DMS153 (cell line): ENCODE measurements at places on chromosomes 11 and 22.

DNA sequence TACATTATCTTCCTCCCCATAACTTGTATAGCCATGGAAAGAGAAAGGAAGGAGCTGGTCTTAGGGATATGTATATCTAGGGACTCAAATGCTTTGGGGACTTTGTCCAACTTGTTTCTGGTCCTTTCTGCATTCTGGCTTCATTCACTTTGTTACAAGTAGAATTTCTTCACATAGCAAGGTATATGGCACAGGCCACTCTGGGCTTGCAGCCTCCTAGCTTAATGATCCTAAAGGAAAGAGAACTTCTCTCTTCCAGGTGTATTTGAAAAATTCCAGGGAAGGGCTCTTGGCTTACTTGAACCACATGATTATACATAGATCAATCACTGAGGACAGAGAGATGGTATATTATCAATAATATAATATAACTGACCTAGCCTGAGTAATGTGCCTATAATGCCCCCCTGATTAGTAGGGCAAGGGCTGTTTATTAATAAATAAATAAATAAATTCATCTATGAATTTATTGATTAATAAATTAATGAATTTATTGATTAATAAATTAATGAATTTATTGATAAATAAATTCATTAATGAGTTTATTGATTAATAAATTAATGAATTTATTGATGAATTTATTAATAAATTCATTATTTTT is 48.2 kb upstream of the CEP295 start:
- DNase-seq, result no peak

GRCh38 chr11:14578541-14578956 is 58.4 kb upstream of the PSMA1 start:
- peak; percentile 83 for DNase-seq

DNA sequence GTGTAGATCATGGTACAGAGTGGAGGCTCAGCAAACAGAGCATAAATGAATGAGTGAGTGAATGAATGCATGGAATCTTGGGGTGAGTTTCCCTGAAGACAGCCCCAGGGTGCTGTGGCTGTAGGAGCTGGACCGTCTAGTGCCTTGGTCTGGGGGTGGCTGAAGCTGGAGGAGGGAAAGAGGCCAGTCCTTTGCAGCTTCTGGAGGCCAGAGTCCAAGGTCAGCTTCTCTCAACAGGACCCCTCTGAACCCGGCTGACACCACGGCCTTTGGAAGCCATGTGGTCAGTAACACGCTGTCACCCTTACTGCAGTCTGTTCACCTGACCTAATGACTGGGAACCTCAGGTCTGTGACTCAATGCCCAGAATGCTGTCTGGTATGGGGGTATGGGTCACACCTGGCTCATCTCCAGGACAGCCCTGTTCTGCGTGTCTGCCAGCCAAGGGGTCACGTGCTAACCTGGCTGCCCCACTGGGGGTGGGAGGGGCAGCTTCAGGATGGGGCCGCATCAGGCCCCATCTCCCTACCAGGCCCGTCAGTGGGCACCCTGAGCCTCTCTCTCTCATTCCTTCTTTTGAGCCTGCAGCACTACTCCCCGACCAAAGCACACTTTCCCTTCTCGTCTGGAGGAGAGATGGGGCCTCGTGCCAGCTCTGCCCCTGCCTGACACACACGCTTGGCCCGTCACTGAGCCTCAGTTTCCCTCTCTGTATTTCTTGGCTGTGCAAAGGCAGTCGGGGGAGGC is 24.1 kb upstream of the CHKA start:
- no peak for DNase-seq

DNA sequence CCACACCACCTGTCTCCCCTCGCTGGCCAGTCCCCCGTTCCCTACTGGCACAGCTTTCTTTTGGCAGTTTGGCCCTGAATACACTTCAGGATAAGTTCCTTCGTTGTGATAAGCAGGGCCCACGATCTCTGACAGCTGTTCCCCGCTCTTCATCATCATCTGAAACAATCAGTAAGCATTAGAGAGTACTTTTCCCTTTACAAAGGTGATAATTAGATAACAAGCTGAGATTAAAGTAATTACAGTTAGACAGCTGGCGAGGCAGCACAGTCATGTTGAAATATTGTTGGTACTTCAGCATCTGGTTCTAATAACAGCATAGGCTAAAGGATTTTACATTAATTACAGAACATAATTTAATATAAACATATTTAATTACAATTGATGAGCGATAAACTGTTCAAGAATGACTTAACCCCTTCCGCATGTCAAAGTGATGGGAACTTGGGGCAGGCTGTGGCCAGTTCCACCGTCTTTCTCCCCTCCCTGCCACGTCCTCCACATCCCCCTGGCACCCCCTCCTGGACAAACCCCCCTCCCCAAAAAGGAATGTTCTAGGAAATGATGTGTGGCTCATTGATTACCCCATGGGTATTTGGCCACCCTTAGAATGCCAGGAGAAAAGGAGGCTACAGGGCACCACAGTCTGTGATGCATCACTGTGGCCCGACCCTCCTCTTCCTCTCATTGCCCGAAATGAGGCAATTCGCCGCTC is 134.9 kb downstream of the RCN1 start:
- no peak for DNase-seq

- DNase-seq, result no peak
These were observed 11.2 kb downstream of the C11orf58 start for GRCh38 chr11:16749666-16750065.

- DNase-seq, result peak; percentile 38
These were observed 598.6 kb downstream of the BUD13 start for GRCh38 chr11:116173941-116174911.

DNA sequence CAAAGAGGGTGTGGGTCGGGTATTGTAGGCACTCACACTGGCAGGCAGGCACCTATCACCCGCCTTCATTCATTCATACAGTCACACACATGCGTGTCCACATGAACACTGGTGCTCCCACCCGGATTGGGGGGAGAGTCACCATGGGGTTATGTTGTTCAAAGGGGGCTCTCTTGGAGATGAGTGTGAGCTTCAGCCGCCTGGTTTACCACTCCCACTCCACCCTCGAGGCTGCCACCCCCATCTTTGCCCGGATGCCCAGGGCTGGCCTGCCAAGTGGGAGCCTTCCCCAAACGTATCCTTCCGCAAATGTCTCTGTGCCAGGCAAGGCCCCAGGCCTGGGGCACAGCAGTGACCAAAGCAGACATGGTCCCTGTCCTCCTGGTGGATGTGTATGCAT is 22.6 kb downstream of the MRGPRD start:
- DNase-seq, result no peak

GRCh38 chr11:73559743-73560142 is 38.2 kb downstream of the FAM168A start:
- DNase-seq, result no peak

DNA sequence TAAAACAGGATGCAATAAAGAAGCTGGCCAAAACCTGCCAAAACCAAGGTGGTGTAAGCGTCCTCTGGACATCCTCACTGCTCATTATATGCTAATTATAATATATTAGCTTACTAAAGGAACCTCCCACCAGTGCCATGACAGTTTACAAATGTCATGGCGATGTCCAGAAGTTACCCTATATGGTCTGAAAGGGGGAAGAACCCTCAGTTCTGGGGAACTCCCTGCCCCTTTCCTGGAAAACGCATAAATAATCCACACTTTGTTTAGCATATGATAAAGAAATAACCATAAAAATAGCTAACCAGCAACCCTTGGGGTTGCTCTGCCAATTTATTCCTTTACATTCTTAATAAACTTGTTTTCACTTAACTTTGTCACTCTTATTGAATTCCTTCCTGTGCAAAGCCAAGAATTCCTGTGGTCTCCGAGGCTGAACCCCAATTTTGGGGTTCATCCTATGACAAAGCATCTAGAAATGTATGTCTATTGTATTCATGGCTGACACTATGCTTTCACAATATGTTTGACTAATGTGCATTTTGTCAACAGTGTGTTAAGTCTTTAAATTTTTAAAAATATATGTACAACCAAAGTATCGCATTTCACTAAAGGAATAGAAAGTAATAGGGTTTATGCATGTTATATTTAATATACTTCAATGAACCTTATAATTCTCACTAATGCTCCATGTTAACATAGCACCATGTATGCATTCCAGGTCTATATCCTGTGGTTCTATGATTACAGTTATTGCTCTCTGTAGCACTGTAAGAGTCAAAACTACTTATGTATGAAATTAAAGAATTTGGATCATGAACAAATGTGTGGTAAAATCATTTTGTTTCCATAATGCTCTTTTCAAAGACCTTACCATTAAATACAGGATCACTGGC is 25.1 kb downstream of the LGR4 start:
- no peak for DNase-seq

DNA sequence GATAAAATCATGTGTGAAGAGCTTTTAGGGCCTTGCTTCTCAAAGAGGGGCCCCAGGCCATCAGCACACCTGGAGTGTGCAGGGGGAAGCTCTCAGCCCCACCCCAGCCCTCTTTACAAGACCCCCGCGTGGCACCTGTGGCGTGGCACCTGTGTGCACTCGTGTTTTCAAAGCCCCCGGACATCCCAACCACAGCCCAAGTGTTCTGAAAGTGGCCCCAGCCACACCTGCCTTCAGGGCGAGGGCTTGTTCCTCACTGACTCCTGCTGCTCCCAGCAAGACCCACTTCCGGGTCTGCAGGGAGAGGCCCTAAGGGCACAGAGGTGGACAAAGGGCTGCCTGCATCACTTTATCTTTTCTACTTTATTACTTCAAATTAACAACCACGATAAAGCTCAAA is 17.5 kb upstream of the TMEM184B start:
- DNase-seq, result no peak

GRCh38 chr11:72003776-72004171 is 5.1 kb downstream of the IL18BP start:
- no peak for DNase-seq

- DNase-seq, result no peak
These were observed 63.3 kb downstream of the SYT9 start for GRCh38 chr11:7314811-7315604.
